ENCODE measurements at places on chromosomes 11 and 22.

- DNase-seq = no peak
These were observed 70.9 kb upstream of the CLMP start for GRCh38 chr11:123265951-123266350.

DNA sequence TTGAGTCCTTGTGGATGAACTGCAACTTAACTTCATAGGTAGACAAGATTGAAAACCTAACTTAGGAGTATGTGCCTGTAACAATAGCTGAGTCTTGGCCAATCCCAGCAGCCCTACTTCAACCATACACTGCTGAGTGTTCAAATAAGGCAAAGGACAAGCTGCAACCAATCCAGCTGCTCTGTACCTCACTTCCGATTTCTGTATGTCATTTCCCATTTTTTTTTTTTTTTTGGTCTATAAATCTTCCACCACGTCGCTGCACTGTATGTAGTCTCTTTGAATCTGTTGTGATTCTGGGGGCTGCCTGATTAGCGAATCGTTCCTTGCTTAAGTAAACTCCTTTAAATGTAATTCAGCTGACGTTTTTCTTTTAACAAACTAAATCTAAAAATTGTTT, 35.4 kb upstream of the FLI1 start:
- DNase-seq = no peak

- no peak for DNase-seq
These were observed 16.3 kb upstream of the SUSD2 start for GRCh38 chr22:24164940-24165339.

GRCh38 chr11:79940974-79941735, 500.3 kb upstream of the TENM4 start:
- DNase-seq = no peak

DNA sequence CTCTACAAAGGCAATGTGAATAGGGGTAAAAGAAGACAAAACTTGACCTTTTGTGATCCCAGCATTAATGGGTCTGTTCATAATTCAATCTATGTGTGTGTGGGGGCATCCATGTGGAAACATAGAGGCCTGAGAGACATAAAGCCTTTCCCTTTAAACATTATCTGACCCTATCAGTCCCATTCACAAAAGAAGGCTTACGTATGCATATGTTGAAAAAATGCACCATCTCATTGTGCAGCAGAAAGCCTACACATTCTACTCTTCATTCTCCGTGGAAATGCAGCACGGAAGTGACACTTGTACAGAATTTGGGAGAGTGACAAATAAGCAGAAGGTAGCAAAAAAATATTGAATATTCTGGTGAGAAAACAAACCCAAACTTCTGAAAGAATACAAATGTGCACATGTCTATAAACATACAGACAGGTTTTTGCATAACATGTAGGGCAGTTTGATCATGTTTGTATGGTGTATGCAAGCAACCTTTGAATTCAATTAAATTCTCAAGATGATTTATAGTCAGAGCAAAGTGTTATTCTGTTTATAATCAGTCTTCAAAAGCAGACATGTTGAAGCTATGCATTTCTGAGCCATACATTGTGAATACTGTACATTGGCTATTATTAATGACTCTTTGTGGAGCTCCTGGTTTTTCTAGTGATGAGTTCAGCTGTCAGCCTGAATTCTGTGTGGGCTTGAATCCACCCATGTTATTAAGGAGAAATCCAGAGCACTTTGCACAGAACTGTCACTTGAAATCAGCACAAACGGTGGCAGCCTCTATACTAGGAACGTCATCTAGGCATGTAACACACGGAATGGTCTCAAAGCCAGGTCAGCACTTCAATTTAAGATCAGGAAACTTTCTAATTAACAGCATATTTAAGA, 236.8 kb downstream of the DCDC1 start:
- no peak for DNase-seq

GRCh38 chr22:38940811-38941384, 16.5 kb upstream of the APOBEC3A start:
- no peak for DNase-seq

DNA sequence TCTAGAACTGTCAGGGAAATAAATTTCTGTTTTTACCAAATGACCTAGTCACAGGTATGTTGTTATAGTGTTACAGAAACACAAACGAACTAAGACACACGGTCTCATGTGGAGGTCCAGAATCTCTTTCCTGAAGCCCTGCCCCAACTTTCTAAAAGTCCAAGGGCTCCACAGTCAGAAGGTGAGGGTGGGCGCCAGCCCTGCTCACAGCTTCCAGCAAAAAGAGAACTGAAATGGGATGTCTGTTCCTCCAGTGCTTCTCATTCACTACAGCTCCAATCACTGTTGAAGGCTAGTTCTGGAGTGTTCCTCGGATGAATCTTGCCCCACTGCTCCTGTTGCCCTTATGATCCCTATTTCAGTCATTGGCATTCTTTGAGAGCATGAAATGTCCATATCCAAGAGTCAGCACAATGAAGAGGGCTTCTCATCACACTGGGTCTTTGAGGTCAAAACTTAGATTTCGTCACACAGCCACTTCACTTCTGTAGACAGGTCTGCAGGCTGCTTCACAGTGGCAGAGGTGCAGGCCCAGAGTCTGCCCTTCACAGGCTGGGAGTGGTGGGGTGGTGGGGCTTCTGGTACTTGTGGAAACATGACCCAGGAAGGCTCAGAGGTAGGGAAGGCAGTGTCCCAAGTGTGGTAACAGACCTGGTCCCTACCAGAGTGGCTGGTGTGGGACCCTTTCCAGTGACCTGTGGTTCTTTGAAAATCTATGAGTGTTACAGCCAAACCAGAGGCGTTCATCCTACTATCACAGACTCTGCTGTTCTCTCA, 34.9 kb downstream of the FAM181B start:
- DNase-seq = no peak

- peak; percentile 19 for DNase-seq
These were observed 5.6 kb downstream of the PIM3 start for GRCh38 chr22:49966041-49966773.

- no peak for DNase-seq
These were observed 1.9 kb downstream of the CNGA4 start for GRCh38 chr11:6240781-6241180.

- DNase-seq = no peak
These were observed 22.0 kb downstream of the RSPH14 start for GRCh38 chr22:23119494-23120414.

GRCh38 chr22:43827003-43827735, 15.1 kb upstream of the EFCAB6 start:
- DNase-seq = no peak

DNA sequence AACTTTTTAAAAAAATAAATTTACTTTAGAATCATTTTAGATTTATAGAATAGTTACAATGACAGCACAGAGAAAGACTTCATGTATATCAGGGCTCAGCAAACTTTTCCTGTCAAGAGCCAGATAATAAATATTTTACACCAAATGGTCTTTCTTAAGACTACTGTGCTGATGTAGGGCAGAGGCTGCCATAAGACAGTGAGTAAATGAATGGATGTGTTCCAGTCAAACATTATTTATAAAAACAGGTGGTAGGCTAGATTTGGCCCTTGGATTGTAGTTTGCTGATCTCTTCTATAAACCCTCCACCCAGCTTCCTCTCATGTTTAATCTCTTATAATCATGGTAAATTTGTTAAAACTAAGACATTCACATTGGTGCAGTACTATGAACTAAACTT, 33.0 kb downstream of the CECR2 start:
- DNase-seq = no peak

DNA sequence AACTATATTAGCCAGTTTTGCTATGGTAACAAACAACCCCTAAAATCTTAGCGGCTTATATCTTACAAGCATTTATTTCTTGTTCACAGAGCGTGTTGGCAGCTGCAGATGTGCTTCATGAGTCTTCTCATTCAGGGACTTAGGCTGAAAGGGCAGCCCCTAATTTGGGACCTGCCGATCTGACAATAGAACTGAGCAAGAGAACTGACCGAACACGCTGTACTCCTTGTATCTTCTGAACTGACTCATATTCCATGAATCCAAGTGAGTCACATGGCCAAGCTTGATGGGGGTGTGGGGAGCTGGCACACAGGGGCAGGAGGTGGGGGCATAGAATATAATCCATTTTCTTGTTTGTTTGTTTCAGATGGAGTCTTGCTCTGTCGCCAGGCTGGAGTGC, 481.7 kb upstream of the CADM1 start:
- DNase-seq = no peak

DNA sequence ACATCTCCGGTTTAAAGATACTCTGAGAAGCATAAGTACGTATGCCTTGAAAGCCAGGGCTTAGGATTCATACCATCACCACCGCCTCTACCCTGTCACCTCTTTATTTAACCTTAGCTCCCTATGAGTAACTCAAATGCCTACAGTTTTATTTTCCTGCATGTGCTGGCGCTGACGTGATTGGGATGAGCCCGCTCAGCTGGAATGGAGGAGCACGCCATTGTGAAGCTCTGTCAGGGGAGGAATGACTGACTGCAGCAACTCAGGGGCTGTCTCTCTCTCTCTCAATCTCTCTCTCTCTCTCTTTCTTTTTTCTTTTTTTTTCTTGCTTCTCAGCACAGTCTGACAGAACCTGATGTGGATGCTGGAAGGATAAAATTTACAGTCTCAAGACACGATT, 12.4 kb downstream of the CAVIN3 start:
- DNase-seq = no peak

GRCh38 chr22:46262449-46263215, 511 bp downstream of the PKDREJ start:
- peak; percentile 55 for DNase-seq

DNA sequence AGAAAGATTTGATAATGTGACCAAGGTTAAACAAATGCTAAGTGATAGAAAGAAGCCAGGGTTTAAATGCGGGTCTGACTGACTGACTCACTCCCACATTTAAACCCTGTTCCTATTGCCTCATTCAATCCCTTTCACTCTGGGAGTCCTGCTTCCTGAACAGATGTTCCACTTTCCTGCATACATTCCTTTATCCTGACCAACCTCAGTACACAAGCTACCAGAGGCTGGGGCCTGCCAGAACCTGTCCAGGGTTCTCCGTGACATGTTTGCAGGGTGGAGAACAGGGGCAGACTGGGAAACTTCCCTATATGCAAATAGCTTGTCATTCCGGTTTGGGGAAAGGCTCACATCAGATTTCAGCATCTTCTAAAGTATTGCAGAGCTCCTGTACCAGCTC, 3.0 kb upstream of the ANKK1 start:
- DNase-seq = no peak

- peak; percentile 64 for DNase-seq
These were observed 8.4 kb downstream of the LRRC10B start for GRCh38 chr11:61516675-61517572.

GRCh38 chr11:84648471-84648870, 978.7 kb downstream of the DLG2 start:
- DNase-seq = no peak

- DNase-seq = no peak
These were observed 169.9 kb downstream of the KIF18A start for GRCh38 chr11:27938011-27938410.

DNA sequence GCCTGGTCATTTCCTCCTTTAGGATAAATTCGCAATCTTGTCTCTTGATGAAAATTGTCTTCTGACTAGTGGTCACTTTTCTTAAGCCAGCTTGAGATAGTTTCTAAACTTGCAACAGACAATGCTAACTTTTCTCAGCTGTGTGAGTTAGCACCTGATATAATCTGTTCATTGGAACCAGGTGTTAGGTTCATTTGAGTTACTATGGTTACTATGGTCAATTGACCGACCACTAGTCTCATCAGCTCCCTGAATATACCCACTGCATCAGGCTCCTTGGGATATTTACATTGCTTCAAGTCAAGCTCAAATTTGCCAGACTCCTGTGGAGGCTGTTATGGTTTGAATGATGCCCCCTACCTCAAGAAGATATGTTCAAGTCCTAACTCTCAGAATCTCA, 54.5 kb downstream of the SC5D start:
- DNase-seq = no peak

DNA sequence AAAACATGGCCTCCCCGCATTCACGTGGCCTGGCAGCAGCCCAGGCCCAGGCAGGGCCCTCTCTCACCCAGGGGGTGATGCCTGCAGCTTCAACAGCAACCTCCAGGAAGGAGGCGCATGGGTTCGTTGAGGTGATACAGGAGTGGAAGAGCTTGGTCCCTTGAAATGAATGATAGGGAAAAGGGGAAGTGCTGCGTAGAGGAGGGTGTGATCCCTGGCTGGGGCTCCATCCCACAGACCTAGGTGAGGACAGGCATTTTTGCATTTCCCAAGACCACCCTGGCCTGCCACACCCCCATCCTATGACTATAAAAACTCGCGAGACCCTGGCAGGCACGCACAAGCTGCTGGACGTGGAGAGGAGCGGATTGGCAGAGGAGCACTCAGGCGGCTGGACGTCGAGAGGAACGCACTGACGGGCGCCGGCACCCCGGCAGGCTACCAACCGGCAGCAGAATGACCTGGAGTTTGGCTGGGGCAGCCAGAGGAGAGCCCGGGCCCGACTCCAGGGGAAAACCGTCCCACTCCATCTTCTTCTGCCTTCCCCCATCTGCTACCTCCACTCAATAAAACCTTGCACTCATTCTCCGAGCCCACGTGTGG, 32.6 kb downstream of the RTN4R start:
- DNase-seq = no peak

- no peak for DNase-seq
These were observed 79.0 kb downstream of the TTC28 start for GRCh38 chr22:28600546-28601143.

DNA sequence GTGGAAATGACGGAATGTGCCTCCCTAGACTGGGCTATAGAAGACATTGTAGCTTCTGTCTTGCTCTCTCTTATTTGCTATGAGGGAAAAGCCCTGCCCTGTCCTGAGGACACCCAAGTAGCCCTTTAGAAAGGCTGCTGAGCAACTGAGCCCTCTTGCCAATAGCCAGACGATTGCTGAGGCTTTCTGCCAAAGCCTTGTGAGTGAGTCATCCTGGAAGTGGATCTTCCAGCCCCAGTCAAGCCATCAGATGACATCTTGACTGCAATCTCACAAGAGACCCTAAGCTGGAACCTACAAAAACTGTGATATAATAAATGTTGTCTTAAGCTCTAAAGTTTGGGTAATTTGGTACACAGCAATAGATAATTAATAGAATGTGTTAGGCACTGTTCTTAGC, 3.9 kb upstream of the TRAF6 start:
- no peak for DNase-seq
